ENCODE measurements at places on chromosomes 16 and 17.
A peak's percentile ranks its signal among the peaks of the same experiment; 100 is the strongest.

DNA sequence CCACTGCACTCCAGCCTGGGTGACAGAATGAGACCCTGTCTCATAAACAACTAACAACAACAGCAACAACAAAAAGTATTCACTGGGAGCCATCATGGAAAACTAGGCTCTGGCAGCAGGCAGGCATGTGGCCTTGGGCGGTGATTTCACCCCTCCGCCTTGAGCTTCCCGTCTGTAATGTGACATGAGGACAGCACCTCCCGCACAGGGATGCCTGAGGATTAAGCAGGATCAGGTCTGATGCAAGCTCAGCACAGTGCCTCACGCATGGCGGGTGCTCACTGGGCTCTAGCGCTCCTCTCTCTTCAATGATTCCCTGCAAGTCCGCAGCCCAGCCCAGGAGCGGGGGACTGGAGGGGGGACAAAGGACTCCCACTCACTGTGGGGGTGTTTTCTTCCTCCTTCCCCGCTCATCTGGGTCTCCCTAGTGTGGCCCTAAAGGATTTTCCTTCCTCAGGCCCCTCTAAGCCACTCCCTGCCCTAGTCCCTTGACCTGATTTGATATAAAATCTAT is 2.8 kb downstream of the PLCD3 start:
- H3K27me3 ChIP-seq, result peaks cover 16% of the 10 kb centered on the region
- H3K36me3 ChIP-seq, result no peaks in the 10 kb centered on the region
- H3K4me1 ChIP-seq, result peaks cover 18% of the 10 kb centered on the region
- H3K4me3 ChIP-seq, result no peak overlapping the region
- DNase-seq, result no peak

GRCh38 chr17:17675925-17676534 is 5.2 kb upstream of the RAI1 start:
- H3K27ac ChIP-seq, result no peak overlapping the region
- peak; percentile 24 for DNase-seq
- no peaks in the 10 kb centered on the region for H3K36me3 ChIP-seq
- H3K27me3 ChIP-seq, result peaks cover 15% of the 10 kb centered on the region
- H3K4me1 ChIP-seq, result peaks cover 31% of the 10 kb centered on the region

GRCh38 chr17:31269036-31269577 is 27.9 kb downstream of the OMG start:
- no peak overlapping the region for H3K4me3 ChIP-seq
- H3K27ac ChIP-seq, result no peak overlapping the region
- DNase-seq, result no peak
- H3K36me3 ChIP-seq, result peaks cover 9% of the 10 kb centered on the region
- H3K4me1 ChIP-seq, result no peaks in the 10 kb centered on the region

GRCh38 chr17:65633146-65633881 is 71.9 kb upstream of the AXIN2 start:
- no peak overlapping the region for H3K27ac ChIP-seq
- no peak for DNase-seq
- no peaks in the 10 kb centered on the region for H3K36me3 ChIP-seq
- no peaks in the 10 kb centered on the region for H3K27me3 ChIP-seq
- no peaks in the 10 kb centered on the region for H3K4me1 ChIP-seq

- H3K4me1 ChIP-seq, result no peaks in the 10 kb centered on the region
- no peaks in the 10 kb centered on the region for H3K27me3 ChIP-seq
- H3K27ac ChIP-seq, result no peak overlapping the region
- no peaks in the 10 kb centered on the region for H3K36me3 ChIP-seq
- no peak for DNase-seq
These were observed 195.3 kb downstream of the CYB561 start for GRCh38 chr17:63250830-63251229.
